ENCODE measurements at places on chromosomes 1 and 21.

GRCh38 chr1:202592146-202592545 is 118.1 kb downstream of the SYT2 start:
- no peak for DNase-seq

DNA sequence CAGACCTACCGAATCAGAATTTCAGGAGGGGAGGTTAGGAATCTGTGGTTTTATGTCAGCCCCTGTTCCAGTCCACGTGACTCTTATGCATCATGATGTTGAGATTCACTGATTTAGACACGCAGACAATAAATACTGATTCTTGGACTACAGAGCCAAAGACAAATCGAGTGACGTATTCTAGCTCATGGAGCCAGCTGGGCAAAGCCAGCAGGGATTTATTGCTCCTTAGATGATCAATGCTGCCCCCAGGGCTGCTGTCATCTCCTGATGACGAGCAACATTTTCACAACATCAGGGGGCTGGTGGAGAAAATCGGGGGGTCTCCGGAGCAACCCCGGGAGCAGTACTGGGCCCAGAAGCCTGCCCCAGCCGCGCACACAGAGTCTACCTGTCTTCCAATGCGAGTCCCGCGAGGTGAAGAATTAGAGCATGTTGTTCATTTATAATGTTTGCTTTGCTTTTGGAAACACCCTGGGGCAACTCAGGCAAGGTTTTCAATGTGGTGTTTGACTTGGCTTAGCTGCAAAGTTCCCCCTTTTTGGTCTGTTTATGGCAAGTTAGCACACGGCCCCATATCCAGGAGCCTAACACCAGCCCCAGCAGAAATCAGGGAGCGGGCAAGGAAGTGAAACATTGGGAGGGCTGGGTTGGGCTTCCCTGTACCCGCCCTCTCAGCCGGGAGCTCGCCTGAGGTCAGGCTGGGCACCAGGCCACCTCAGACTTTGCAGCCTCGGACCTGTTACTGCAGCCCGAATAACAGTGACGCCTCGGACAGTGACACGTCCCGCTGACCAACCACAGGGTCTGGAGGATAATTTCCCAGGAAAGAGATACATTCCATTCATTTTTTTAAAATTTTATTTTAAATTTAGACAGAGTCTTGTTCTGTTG is 19.9 kb upstream of the CLDN14 start:
- no peak for DNase-seq

DNA sequence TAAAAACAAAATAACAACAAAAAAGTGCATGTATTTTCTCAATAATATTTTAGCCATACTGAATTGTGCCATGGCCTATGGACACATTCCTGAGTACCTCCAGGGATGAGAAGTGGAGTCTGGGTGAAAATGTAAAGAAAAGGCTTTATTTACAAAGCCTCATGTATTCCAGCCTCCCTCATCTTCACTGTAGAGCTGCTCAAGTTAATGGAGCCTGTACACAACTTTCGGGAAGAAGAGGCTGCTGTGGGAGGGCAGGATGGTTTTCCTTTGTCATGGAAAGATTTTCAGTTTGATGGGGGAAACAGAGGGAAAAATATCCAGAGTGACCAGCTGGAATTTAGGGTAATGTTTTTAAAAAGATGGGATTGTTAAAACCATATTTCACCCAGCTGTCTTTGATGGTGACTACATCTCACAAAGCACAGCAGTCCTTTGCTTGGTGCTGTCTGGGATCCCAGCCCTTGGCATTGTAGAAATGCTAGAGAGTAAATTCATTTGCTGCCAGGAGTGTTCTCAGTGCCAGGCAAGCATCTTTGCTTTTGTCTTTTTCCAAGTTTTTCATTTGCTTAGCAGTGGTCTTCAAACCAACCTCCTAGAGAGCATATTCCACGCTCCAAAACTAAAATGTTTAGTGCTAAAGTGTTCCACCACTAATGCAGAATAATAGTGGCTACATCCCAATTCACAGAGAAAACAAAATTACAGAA is 54.9 kb downstream of the DPT start:
- DNase-seq = no peak

DNA sequence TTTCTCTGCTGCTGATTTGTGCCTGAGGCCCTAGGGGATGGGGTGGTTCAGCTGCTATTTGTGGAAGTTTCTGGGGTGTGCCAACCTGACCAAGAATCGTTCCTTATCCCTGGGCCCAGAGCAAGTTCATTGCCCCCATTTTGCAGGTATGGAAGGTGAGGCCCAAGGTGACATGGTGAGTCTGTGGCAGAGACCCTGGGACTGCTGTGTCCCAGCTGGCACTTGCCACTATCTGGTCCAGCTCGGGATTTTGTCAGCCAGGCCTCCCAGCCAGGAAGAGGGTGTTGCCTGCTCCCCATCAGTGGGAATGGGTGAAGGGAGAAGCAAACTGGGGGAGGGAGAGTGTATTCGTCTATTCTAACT is 18.9 kb upstream of the LRP8 start:
- no peak for DNase-seq

DNA sequence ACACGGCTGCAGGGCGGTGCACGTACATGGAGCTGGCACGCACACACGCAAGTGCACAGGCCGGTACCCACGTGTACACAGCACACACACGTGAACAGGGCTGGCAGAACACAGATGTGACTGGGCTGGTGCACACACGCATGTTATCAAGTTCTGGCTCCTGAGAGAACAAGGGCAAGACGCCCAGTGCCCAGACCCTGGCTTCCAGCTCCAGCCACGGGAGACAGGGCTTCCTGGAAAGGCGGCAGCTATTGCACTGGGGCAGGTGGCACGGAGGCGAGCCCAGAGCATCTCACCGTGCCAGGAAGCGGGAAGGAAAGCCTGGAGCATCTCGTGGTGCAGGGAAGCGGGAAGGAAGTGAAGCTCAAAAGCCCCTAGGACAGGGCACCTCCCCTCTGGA is 5.9 kb downstream of the SDF4 start:
- DNase-seq = no peak

- DNase-seq = no peak
These were observed 204.1 kb downstream of the FMN2 start for GRCh38 chr1:240295811-240296210.

- no peak for DNase-seq
These were observed at the start of gene LMOD1 for GRCh38 chr1:201946224-201946908. Gene LMOD1 (minus strand): TSS chr1:201946548. CDS start chr1:201946340, 208 bp downstream.

DNA sequence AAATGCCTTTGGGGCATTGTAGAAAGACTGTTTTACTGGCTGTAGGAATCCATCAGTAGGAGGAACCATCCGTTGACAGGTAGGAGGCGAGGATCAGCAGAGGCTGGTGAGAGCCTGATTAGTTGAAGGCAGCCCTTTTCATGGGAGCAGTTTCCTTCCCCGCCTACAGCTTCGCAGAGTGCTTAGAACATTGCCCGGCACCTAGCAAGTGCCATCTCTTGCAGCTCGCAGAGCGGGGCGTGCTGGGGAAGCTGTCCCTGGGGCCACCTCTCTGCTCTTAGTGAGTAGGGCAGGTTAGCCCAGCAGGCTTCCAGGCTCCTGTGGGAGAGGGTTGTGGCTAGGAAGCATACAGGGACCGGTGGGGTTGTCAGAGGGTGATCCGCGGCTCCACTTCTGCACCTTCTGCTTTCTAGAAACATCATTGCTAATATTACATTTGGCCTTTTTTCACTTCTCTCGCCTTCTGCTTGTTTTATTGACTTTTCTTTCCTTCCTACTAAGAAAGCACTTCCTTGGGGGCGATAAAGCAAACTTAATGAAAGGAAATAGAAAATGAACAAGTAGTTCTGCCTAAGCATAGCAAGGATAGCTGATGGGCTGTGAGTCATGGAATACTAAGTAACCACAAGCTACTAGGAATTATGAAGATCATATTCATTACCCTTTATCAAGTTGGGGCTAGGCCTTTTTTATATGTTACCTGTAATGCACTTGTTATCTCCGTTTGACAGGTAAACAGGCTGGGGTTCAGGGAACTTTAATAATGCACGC is 176.7 kb downstream of the GALNT2 start:
- DNase-seq = no peak

DNA sequence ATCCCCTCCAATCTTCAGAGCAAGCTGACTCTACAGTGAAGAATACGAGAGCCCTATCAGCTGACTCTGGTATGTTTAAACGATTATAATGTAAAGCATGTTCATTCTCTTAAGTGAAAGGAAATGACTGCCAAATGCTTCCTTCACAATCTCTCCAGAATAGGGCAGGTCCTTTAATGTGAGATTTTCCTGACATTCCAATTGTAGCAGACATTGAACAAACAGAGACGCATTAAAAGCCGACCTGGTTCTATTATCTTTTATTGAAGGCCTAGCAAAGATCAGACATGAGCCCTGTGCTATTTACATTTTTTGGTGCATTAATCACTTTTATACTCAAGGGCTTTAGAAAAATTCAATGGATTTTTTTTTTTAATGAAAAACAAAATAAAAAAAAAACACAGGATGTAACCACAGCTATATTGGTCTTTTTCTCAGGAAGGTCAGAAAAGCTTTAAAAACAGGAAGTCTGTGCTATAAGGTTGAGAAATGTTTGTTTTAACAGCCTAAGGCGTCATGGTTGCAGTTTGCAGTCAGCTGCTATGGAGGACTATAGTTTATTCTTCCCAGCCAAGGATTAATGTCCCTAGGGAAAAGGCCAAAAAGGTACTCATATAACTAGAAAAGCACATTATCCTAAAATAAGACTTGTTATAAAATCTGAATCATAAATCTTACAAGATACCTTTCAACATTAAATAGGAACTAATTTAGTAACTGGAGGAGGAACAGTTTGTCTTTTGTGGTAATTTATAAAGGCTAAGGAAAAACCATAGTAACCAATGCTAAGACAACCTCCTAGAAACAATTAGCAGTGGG is 104.8 kb downstream of the RERE start:
- DNase-seq = no peak

Data from central memory CD8-positive, alpha-beta T cell (primary cell).